NCI-H1105 (cell line): ENCODE measurements at places on chromosomes 1 and 21.

DNA sequence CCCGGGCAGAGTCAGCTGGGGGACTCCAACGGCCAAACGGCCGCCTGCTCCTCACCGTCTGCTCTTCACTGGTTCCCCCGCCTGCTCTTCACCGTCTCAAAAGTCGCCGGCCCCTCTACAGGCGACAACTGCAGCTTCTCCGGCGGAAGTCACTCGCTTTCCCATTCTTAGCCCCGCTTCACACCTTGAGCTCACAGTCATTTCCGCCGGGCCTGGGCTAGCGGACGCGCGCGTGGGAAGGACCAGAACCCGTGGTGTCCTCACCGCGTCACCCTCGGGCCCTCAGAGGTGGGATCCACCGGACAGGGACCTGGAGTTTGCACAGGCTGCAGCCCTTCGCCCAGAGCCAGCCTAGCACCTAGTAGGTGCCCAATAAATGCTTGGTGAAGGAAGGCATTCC, 27.9 kb upstream of the HJV start:
- no peak for DNase-seq

GRCh38 chr1:15895233-15895632, 47.7 kb downstream of the SPEN start:
- DNase-seq: no peak

- DNase-seq: no peak
These were observed 950 bp upstream of the LRP8 start for GRCh38 chr1:53328541-53329499.

- DNase-seq: no peak
These were observed 50.8 kb downstream of the TOMM20 start for GRCh38 chr1:235077571-235078479.

- no peak for DNase-seq
These were observed 142.1 kb upstream of the PTGFR start for GRCh38 chr1:78348496-78349284.

DNA sequence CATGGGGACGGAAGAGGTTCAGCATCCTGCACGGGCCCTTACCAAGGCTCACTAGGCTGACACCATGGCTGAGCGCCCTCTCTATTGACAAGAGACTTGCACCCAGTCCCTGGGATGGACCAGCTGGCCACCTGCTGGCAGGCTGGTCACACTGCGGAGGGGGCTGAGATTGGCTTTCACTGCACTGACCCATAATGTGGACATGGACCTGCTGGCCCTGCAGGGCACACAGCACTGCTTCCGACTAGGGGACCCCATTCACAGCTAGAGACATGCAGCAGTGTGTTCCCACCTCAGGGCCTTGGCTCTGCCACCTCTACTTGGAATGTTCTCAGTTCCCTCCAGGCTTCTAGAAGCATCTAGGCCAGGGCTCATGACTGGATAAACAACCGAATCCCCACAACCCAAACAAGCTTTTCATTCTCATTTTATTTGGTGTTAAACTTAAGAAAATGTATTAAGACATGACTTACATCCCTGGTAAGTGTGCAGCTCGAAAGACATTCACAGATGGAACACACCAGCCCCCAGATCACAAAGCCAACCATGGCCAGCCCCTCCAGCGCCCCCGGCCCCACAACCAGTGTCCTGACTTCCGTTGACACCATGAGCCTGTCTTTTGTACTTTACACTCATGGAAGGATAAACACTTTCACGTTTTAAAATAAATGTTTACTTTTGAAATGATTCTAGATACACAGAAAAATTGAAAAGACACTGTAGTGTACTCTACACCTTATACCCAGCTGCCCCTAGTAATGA, 9.3 kb upstream of the SRARP start:
- peak; percentile 32 for DNase-seq

DNA sequence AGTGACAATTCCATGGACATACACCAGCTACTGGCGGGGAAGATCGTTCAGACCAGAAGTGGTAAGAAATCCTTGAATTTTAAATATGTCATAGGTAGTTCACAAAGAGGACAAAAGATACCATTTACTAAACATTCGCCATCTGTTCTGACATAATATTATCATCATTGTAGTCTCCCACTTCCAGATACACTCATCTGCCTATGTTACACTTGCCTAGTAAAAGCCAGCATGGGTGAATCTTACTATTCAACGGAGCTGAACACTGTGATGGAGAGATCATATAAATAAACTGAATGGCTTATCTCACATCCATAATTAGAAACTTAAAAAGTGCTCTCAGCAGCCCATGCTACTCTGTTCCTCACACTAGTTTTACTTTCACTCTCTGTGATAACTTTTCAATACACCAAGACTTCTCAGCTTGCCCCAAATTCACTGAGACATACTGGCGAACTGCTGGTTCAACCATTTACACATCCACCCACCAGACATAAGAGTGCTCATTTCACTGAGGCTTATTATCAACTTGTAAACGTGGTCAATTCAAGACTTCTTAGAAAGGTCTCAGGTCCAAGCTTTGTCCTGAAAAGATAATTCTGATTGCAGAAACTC, 463 bp upstream of the PRRC2C start:
- DNase-seq: no peak

DNA sequence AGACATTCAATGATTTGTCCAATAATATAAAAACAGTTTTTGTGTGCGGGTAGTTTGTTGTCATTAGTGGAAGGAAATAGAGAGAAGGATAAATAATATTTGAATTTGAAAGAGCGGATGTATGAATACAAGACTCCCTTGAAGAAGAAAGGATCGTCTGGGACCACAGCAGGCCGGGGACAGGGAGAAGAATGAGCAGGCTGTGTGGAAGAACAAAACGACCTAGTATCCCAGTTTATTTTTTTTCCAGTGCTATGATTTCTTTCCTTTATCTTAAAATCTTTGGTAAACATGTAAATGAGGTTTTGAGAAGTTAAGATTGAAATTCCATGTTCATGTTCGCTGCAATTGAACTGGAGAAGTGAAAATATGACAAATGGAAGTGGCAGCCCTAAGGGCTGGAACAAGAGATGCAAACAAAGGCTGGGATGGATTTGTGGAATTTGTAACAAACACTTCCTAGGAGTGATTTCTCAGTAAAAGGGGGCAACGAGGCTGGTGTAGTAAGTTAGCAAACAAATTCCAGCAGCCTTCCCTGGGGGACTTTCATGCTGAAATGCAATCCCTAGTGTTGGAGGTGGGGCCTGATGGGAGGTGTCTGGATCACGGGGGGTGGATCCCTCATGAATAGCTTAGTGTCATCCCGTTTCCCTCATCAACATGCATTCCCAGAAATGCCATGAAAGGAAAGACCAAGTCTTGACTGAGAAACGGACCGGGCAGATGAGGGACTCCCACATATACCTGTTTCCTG, 10.2 kb upstream of the IFI16 start:
- DNase-seq: peak; percentile 88

DNA sequence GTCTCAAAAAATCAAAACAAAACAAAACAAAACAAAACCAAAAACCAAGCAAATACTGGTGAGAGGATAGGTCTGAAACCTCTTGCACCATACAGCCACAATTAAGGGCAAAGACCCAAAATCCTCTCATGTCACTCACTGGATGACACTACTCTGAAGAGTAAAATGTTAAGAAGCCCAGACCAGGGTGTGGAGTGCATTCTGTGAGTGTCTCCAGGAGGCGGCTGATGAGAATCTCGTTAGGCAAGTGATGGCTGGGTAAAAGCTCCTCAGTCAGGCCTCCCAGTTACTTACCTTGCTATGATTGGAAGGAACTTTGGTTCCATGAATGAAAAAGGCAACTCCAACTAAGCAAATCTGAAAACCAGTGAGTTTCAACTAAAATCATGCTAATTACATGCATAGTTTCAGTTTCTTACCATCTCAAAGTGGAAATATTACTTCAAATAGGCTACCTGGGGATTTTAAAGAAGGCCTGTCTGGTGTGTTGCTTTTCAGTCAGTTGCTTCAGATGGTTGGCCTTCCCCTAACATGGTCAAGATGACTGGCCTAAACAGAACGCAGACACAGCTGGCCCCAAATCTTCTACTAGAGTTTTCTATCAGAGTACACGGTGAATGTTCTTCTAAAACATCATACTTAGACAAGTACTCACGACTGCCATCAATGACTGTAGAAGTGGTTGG, 95.1 kb downstream of the KIAA0319L start:
- DNase-seq: no peak

DNA sequence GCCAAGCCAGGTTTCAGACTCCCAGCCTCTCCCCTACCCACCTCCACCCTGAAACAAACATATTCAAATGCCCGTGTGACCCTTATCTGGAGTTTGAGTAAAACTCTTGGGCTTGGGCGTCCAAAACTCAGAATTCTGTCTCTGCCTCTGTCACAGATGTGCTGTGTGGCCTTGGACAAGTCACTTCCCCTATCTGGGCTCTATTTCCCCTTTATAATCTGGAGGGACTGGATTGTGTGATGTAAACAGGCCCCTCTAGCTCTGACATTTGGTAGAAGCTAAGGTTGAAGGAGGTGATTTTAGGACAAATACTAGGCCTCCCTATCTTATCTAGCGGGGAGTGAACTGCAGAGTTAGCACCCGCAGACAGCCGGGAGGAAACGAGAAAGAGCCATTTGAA, 67.5 kb downstream of the IGSF21 start:
- no peak for DNase-seq

DNA sequence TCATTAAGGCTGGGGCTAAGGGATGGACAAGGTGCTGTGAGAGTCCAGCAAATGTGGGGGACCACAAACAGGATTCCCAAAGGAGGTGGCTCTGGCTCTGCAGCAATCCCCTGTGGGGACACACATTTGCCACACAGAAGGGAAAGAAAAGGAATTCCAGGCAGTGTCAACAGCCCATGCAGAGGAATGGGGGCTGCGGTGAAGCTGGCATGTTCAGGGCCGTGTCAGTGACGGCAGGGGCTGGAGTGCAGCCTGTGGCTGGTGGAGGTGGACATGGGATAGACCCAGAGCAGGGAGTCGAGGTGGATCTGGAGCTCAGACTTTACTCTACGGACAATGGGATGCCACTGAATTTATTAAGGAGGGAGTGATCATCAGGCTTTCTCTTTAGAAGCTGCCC, 183.2 kb downstream of the TRABD2B start:
- DNase-seq: no peak

DNA sequence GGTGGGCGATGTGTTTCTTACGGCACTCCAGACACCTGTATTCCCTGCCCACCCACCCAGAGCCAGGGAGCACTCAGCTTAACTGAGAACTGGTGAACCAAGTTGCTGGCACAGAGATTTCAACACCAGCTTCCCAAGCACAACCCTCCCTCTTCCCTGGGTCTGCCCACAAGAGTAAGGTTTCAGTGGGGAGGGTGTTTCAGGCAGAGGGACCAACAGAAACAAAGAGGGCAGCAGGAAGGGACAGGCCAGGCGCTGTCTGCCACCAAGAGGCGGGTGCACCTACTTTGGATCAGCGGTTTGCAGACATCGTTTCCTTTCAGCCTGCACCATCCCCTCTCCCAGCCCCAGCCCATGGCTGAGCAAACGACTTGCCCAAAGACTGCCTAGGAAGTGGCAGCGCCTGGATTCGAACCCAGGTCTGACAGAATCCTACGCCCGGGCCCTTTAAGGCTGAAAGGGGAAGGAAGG, 21.9 kb upstream of the ALDH4A1 start:
- DNase-seq: peak; percentile 32

DNA sequence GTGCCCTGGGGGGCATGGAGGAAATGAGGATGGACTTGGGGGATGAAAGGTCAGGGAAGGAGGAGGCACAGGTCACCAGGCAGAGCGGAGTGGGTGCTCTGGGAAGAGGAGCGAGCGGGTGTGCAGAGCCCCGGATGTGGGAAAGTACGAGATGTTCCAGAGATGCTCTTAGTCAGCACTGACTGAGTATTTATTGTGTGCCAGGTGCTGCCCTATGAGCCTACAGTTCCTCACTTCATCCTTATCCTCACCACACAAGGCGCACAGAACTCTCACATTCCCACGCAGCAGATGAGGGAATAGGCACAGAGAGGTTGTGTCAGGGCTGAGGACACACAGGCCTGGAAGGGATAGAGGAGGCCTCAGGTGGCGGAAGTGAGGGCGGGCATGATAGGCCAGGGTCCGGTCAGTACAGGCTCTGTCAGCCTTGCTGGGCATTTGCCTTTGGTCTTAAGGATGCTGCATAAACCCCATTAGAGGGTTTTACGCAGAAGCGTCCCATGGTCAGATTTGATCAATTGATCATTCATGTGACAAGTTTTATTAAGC, 77.3 kb downstream of the ARHGEF10L start:
- DNase-seq: no peak

- no peak for DNase-seq
These were observed 20.1 kb downstream of the COP1 start for GRCh38 chr1:176187001-176187400.

- no peak for DNase-seq
These were observed 88.8 kb upstream of the ETS2 start for GRCh38 chr21:38716942-38717341.

DNA sequence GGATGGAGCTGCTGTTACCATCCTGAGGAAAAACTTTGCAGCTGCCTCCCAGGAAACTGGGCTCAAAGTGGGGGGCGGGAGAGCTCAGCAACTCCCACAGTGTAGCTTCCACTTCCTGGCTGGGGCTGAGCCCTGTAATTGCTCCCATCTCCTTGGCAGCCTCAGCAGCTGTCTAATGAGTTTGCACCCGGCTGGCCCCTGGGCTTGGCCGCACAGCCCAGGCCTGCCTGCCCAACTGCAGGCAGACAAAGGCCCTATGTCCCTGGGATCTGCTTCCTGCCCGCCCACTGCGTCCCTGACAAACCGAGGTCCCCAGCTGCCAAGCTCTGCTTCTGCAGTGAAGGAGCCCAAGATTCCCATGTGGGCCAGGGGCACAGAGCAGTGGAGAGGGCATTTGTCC, 30.1 kb downstream of the EDN2 start:
- no peak for DNase-seq

DNA sequence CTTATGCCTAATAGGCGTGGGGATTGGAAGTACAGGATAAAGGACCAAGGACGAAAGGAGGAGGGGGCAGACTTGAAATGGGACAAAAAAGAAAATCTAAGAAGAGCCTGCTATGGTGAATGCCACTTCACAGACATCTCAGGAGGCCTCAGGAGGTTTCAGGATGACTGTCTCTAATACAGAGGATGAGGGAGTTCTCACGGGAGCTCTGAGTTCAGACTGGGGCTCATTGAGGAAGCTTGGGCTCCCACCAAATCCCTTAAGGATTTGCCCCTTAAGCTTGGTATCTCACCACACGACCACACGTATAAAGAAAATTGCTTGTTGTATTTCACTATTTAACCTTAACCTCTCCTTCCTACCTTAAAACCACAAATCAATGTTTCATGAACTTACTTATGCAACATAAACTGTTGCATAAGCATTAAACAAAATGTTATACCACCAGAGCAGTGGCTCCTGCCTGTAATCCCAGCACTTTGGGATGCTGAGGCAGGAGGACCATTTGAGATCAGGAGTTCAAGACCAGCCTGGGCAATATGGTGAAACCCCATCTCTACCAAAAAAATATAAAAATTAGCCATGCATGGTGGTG, 12.4 kb downstream of the SLC30A1 start:
- no peak for DNase-seq

- peak; percentile 66 for DNase-seq
These were observed 19.9 kb downstream of the RPL5 start for GRCh38 chr1:92851729-92852128.

GRCh38 chr1:47709019-47709871, 271.4 kb downstream of the FOXD2 start:
- DNase-seq: peak; percentile 89

GRCh38 chr1:204941421-204942338, 71.0 kb downstream of the NFASC start:
- peak; percentile 72 for DNase-seq

- DNase-seq: no peak
These were observed 29.9 kb downstream of the POFUT2 start for GRCh38 chr21:45257673-45258341.
